ENCODE measurements at places on chromosomes 1 and 21. TPM values are rescaled to one million over a fixed set of nuclear protein-coding genes. Genes with fewer than 3 reads are reported as not detected.

DNA sequence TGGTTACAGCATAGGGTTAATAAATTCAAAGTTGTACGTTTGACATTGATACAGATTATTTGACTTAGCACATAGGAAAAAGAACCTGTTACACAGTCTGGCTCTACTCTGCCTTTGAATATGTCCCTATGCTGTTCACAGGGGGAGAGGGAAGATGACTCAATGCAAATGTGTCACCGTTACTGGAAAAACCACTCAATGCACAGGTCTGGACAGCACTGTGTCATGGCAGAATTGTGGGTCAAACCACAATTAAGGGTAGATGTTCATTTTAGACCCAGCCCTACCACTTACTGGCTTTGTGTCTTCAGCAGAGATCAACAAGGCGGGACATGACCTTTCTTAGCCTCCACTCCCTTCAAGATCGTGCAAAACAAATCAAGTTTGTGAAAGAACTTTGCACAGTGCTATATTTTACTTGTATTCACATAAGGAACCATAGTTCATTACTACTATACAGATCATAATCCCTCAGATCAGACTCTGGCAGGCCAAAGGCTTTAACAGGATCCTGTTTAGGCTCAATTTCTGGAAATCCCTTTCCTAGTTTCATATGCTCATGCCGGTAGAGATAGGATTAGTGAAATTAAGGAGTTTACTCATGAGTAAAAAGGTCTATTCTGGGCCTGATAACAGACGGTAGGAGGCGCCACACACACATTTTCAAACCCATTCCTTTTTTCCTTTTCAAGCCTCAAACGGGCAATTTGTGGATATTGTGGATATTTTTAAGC, 22.1 kb downstream of the EIF2D start:
- no peak for DNase-seq

- DNase-seq = peak; percentile 54
Measured at GRCh38 chr1:231866392-231867331, 240.1 kb downstream of the DISC1 start.

DNA sequence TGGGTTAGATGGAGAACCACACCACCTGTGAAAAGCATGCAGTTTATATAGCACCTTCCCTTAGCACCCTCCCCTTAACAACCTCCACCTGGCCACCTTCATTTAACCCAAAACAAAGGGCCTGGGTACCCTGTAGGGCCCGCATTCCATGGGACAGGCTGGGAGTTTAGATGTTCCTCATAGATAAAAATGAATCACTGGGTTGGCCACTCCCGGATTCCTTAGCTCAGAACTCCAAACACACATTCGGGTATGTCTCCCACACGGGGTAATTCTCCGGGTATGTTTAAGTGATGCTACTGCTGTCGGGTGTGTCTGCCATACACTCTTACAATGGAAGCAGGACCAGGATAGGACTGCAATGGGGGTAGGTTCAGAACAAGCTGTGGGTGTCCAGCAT, 43.9 kb upstream of the FOXO6 start:
- no peak for DNase-seq

Gene KLF17
- total RNA-seq = not detected

Gene CCDC17
- total RNA-seq = 2.4 TPM

Gene MYCL
- 17.0 TPM for total RNA-seq

- no peak for DNase-seq
Measured at GRCh38 chr1:226033582-226033981, 28.9 kb upstream of the H3-3A start.
